ENCODE measurements at places on chromosomes 6 and 20.
A peak's percentile ranks its signal among the peaks of the same experiment; 100 is the strongest.

DNA sequence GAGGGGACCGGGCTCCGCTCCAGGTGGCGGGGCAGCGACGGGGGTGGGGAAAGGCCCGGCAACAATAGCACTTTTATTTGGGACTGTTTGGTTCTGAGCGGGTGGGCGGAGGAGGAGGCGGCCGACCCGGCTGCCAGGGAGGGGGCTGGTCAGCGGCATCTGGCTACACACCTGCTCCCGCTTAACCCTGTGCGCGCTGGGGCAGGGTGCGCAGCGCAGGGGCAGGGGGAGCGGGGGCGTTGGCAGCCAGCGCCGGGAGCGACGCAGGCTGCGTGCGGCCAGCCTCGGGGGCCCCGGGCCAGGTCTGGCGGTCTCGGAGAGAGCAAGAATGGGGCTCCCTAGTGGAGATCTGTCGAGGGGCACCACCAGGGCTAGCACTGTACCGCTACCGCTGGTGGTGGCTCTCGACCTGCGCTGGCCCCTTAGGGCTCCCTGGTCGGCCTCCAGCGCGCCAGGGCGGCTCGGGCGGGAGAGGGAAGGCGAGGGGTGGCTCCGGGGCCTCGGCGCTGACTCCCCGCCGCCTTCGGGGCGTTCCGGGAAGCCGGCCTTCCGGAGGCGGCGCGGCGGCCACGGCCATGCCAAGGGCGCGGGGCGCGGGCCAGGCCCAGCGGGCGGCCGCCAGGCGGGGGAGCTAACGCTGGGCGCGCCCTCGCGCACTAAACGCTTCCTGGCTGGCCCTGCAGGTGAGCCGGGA is 92.4 kb downstream of the NCR2 start:
- no peak for DNase-seq

DNA sequence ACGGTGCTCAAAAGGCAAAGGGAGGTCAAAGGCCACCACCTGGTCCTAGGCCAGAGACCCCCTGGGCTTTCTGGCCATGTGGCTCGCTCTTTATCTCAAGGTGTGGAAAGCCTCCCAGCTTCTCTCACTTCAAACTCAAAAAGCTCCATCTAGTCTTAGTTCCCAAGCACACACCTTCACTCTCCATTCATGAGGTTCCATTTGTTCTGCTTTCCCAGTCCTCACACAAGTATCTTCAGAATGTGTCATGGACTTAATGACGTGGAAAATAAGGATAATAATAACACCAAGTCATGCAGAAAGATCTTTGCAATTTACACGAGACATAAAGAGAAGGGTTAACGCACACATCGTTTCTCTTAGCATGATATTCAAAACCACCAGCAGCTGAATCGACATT is 219.3 kb downstream of the GMDS start:
- no peak for DNase-seq

- DNase-seq = no peak
Observed at GRCh38 chr20:57395111-57395966, 4.1 kb downstream of the RBM38 start.

DNA sequence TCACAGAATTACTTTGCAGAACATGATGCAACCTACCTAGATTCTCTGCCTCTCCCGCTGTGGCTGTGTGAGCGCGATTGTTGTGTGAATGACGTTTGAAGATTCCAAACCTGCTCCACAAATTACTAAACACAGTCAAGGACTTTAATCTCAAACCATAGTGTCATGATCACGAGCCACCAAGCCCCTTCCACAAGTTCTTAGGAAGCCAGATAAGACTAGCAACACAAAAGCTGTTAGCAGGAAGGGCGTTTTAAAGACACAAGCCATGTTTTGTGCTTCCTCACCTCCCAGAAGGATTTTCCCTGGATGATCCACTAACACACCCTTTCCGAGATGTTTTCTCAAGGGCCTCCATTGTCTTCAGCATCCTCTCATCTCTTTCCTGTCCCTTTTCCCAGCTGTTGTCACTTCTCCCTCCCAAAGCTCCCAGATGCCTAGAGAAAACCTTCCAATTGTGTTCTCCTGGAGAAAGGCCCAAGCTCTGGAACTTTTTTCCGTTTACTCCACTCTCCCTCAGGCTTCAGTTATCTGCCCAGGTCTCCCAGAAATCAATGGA is 12.8 kb downstream of the OPN5 start:
- no peak for DNase-seq

DNA sequence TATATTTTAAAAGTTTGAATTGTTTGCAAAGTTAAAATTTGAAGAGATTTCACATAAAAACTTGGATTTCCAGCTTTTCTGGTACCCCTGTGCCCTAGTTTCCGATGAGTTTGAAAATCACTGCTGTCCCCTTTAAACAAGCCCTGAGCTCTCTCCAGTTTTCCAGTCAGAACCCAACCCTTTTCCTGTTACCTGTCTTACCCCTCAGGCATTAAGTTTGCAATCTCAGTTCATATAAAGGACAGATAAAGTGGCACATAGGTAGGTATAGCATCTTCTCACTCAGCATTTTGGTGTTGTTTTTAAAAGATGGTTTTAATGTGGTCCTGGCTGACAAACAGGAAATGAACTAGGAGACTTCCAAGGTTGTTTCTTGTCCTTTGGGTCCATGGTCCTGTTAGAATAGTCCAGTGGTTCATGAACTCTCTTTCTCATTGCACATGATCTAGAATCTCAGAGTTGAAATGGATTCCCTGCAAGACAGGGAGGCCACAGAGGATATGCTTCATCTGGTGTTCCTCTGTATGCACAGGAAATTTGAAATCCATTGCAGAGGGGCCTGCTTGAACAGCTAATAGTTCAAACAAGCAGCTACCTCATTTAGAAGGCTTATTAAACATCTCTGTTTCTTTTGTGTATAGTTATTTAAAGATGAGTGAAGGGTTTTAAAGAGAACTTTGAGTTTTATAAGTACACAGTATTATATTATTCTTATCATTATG is 82.7 kb downstream of the JAG1 start:
- no peak for DNase-seq

- peak; percentile 93 for DNase-seq
Observed at GRCh38 chr20:23193801-23194384, 107.8 kb upstream of the CD93 start.
